Endothelial cell (in vitro differentiated cells): ENCODE measurements at places on chromosomes 12 and 14. TPM values are rescaled to one million over a fixed set of nuclear protein-coding genes. Genes with fewer than 3 reads are reported as not detected.

The ZNF268 gene
- 35.8 TPM for total RNA-seq

- DNase-seq, result peak; percentile 93
These were observed 7.7 kb downstream of the UBC start for GRCh38 chr12:124906606-124907261.

The B4GALNT3 gene
- 4.2 TPM for total RNA-seq

- DNase-seq, result no peak
These were observed 95.1 kb upstream of the COCH start for GRCh38 chr14:30779210-30779609.

DNA sequence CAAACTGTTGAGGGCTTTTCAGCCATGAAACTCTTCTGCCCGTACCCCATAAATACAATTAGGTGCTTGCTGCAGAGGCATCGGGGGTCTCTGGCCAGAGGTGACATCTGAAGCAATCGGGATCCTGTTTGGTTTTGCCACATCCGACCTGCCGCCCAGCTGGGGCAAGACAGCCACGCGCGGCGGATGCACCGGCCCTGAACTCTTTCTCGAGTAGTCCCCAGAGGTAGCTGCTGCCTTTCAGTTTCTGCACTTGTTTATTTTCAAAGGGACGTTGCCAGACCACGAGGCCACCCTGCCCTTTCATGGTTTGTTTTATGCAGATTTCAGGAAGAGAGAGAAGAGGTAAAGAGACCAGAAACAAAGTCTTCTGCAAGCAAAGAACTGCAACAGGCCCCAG is 10.6 kb upstream of the MLXIP start:
- no peak for DNase-seq

The ITPK1 gene
- 39.2 TPM for total RNA-seq

The SPIC gene
- total RNA-seq, result not detected

The ZFHX2 gene
- 12.7 TPM for total RNA-seq

The ADAMTS20 gene
- total RNA-seq, result 0.15 TPM

DNA sequence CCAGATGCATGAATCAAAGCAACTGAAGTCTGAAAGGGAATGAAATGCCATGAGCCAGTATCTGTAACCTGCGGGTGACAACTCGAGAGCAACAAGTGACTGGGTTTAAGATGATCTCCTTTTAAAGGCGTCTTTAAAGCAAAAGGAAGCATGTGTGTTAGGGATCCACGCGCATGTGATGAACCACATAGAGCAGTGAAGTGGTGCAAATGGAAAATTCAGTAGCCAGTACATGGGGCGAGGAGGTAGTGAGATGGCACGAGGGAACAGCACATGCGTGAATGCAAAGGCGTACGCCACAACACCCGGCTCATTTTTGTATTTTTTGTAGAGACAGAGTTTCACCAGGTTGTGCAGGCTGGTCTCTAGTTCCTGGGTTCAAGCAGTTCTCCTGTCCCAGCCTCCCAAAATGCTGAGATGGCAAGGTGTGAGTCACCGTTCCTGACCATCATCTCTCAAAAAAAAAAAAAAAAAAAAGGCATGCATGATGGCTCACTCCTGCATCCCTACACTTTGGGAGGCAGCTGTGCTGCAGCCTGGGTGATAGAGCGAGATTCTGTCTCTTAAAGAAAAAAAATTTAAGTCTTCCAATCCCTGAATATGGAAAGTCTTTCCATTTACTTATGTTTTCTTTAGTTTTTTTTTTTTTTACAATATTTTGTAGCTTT is 24.6 kb upstream of the BCL7A start:
- no peak for DNase-seq

The EPYC gene
- total RNA-seq, result not detected

- no peak for DNase-seq
These were observed 39.8 kb downstream of the IFNG start for GRCh38 chr12:68119724-68120211.

DNA sequence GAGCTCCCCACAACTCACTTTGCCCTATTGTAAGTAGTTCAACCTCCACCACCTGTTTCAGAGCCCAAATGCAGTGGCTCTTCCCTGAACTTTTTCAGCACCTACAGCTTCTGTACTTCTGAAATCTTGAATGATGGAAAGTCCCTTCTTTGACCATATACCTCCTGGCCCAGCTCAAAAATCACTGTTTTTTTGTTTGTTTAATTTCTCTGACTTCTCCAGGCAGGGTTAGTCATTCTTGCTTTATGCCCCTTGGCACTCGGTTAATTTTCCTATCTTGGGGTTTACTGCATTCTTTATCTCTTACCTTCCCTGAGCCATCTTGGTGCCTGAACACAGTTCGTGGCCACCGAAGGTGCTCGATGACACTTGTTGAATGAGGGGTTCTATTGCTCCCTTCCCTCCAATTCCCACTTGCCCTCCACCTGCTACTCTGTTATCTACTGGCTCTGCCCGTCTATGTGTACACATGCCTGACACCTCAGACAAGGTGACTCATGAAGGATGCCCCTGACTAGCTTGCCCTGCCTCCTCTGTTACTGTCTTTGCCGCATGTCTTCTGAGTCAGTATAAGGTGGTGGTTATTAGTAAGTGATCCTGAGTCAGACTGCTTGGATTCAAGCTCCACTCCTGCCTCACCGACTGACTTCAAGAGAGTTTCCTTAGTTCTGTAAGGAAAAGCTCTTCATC is 4.4 kb downstream of the AMHR2 start:
- no peak for DNase-seq

The NTN4 gene
- 0.13 TPM for total RNA-seq

GRCh38 chr14:84465880-84466279 is 1064.1 kb upstream of the FLRT2 start:
- DNase-seq, result no peak

GRCh38 chr12:127237151-127237550 is 1029.8 kb upstream of the TMEM132C start:
- no peak for DNase-seq

The PPP1R1A gene
- 1.3 TPM for total RNA-seq

GRCh38 chr14:70981000-70981952 is 74.0 kb downstream of the PCNX1 start:
- DNase-seq, result no peak

The AQP2 gene
- 0.05 TPM for total RNA-seq

DNA sequence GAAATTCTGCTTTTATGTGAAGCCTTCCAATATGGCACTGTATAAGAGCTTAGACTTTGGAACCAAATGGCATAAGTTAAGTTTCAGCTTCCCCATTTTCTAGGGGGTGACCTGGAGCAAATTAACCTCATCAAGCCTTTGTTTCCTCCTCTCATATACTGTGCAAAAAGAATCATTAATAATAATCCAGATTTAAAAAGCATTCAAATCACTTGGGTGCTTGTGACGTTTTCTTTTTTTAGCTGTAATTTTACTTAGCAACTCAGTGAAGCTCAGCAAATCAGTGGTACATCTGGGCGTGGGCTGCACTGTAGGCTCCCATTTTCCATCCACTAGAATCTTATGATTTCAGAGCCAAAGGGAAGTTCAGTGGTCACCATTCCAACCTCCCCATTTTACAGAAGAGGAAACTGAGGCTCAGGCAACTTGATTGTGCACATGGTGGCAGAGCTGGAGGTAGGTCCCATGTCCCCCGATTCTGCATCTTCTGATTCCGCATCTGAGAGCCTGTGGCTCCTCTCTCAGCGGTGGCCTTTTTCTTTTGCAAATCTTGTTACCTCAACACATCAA is 131.2 kb downstream of the SNAPC1 start:
- no peak for DNase-seq

The DDX55 gene
- total RNA-seq, result 16.8 TPM

DNA sequence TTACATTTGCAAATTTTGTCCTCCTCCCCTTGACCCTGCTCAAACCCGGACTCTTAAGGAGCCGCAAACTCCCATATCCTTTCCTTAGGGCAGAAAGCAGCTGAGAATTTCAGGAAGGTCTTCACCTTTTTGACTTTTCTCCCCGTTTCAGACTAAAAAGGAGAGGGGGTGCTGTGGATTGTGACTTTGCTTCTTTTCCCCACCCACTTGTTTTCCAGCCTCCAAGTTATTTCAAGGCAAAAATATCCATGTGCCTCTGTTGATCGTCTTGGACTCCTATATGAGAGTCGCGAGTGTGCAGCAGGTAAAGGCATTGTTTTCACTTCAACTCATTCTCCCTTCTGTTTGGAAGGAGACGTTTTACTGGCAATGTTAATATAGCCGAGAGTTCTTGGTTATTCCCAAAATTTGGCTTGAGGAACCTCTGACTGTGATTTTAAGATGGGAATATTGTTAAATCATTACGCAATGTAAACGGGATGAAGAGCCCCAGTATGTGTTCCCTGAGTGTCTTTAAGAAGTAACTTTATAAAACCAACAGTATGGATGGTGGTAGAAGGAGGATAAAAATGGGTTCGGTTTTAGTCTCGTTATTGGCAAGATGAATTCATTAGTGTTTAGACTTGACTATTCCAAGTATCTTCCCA is 663 bp downstream of the LRRK2 start:
- no peak for DNase-seq

GRCh38 chr12:31742891-31743290 is 14.1 kb upstream of the AMN1 start:
- DNase-seq, result no peak

DNA sequence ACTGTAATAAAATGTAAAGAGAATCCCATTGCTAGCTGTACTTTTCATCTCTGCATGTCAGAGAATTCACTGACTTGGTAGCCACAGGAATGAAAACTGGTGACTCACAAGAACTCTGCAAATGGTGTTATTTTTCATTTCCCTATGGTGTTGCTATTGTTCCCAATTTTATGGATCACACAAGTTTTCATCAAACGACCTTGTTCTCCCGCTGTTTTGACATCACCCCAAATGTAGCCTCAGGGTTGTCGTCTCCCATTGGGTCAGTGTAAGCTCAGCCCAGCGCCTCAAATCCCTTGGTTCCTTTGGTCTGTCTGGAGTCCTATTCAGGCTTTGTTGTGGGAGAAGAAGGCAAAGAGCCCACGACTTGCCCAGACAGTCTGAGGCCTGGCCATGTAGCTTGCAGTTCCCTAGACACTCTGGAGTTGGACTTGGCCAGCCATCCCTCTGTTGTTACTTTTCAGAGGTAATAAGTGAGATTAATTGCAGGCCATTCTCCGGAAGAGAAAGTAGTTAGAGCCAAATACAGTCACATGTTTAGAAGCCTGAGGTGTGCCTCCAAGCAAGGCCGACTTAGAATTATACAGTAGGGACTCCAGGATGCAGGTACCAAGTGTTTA is 159.2 kb downstream of the TGFB3 start:
- no peak for DNase-seq

The SIX1 gene
- total RNA-seq, result 0.41 TPM

- DNase-seq, result peak; percentile 31
These were observed 250.1 kb downstream of the APAF1 start for GRCh38 chr12:98895086-98895651.
